CD4-positive, alpha-beta memory T cell (primary cell): ENCODE measurements at places on chromosomes 7 and 10. TPM values are rescaled to one million over a fixed set of nuclear protein-coding genes. Genes with fewer than 3 reads are reported as not detected.

RELN gene
- not detected for total RNA-seq

SPDYE2B gene
- total RNA-seq = not detected

OPALIN gene
- not detected for total RNA-seq

NEUROG3 gene
- total RNA-seq = not detected

GRM3 gene
- total RNA-seq = not detected

OGDHL gene
- total RNA-seq = not detected

SLC18A3 gene
- not detected for total RNA-seq

ATOH7 gene
- total RNA-seq = not detected

TDRD1 gene
- 0.41 TPM for total RNA-seq

PKD1L1 gene
- total RNA-seq = 0.73 TPM

GRCh38 chr7:41039386-41039953, 663.4 kb downstream of the INHBA start:
- no peak for DNase-seq

DNA sequence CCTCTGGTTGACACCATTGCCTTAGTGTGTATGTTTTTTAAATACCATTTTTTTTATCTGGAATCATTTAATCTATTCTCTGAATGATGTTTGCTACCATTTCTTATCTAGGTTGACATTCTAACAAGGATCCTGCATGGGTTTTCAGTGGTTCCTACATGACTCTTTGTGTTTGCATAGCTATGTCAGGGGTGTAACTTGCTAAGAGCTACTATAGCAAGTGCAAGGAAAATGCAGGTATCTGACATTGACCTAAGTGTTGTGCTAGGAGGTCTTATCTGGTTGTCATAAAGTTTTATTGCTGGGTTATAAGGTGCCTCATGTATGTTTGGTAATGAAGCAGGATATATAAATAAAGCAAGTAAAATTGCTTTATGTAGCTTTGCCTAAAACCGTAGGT, 183.2 kb downstream of the PLXDC2 start:
- no peak for DNase-seq

- no peak for DNase-seq
Observed at GRCh38 chr7:50806143-50806542, 23.4 kb upstream of the GRB10 start.

DNA sequence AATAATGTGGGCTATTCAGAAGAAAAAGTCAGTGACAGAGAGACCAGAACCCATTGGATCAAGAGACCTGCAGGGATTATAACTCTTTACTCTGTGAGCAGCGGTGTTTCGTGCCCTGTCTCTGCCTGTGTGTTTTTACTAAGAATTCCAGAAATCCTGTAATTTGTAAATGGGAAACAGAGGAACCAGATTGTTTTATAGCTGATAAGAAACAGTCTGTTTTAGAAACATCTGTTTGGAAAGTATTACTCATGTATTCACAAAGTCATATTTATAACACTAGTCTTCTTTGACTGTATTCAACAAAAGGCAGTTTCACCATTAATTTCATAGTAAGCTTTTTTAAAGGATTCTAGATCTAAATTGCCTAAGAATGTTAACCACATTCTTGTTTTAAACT, 30.0 kb upstream of the VDAC2 start:
- no peak for DNase-seq

GRCh38 chr7:110442381-110442837, 648.5 kb upstream of the LRRN3 start:
- no peak for DNase-seq

DNA sequence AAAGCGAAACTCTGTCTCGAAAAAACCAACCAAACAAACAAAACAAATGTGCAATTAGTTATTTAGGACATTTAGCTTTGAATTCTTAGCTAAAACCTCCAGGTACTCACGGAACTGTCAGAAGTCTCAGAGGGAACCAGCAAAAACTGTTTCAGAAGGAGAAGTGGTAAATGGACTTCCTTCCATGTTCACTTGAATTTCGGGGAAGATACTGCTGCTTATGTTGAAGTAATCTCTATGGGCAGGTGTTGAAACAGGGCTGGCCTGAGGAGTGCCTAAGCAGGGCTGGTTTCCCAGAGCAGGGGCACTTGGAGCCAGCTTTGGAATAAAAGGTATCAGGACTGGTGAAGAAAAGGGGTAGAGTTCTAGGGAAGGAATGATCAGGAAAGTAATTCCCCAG, 2.4 kb upstream of the EXOC6 start:
- DNase-seq = no peak

GRCh38 chr10:80569131-80569895, 31.6 kb downstream of the SH2D4B start:
- DNase-seq = no peak

DNA sequence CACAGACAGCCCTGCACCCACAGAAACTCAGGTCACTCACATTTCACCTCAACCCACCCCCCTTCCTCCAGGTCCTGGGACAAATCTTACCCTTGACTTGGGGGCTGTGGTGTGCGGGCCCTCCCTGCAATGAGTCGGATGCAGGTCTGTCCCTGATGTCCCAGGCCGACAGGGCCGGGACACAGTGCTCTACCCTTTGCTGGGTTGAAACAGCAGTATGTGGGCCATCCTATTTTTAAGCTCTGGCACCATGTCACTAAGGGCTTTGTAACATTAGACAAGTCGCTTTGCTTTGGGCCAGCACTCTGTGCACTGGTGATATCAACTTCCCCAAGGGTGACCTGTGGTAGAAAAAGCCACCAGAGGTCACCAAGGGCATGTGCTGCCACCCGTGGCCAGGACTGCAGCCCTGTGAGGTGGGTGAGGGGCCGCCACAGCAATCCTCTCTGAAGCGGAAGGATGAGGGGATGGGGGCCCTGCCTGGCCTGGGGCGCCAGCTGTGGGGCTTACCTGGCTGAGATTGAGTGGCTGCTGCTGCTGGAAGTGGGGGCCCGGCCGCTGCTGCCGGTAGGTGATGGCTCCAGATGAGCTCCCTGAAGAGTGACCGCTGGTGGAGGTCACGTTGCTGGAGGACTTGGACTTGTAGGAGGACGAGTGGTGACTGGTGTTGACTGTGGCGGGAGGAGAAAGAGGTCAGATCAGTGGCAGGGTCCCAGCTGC, 51.3 kb downstream of the CLEC2L start:
- DNase-seq = no peak

- no peak for DNase-seq
Observed at GRCh38 chr10:30986053-30986555, 45.6 kb downstream of the ZNF438 start.

DNA sequence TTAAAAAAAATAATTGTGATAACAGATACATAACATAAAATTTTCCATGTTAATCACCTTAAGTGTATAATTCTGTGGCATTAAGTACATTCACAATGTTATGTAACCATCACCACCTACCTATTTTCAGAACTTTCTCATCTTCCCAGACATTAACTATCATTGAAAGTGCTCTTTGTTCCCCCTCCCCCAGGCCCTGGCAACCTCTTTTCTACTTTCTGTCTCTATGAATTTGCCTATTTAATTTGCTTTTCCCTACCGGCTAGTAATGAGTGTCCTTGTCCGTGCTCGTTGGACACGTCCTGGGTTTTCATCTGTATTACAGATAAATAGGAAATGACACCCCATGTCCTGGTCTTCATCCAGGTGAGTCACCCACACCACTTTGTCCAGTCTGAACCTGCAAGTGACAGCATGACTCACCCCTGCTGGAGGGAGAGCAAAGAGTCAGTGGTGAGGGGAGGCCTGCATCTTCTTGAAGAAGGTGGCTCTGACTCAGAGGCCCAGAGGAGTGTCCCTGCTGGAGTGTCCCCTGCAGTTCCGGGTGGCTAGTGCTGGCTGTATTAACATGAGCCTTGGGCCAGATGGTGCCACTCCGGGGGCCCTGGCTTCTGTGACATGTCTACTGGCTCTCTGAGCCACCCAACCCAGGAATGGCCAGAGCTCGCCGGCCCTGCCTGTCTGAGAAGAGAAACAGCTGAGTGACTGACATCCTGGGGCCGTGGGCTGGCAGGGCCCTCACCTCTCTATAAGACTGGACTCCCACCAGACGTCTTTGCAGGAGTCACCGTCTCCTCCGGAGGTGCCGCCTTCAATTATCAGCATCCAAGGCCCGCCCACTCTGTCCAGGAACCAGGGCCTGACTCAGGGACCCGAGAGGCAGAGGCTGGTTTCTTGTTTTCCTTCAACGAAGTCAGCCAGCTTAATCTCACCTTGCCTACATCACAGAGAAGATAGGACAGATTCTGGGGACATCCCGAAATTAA, 503.2 kb upstream of the MKI67 start:
- no peak for DNase-seq

DNA sequence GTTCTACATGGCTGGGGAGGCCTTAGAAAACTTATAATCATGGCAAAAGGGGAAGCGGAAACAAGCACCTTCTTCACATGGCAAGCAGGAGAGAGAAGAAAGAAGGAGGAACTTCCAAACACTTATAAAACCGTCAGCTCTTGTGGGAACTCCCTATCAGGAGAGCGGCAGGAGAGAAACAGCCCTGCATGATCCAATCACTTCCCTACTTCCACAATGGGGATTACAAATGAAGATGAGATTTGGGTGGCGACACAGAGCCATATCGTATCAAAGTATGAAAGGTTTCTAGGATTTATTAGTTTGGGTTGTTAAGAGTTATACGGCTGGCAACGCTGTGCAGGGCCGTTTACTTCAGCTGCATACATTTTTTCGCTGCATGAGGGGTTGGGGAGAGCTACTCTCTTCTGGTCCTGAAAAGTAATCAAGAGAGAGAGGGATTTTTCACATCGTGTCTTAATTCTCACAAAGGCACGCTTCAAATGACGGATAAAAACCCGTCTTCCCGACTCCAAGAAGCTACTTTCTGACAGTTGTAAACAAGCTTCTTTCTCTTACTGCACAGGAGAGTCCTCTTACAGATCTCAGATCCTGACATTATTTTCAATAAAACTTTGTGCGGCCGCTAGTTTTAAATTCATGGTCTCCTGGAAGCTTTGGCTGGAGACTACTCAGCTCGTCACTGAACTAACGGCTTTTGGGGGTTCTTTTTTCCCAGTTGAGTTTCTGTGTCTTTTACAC, 751 bp upstream of the GTPBP10 start:
- DNase-seq = peak; percentile 40

GRCh38 chr10:2921956-2922680, 145.2 kb upstream of the PFKP start:
- no peak for DNase-seq

GRCh38 chr7:20417675-20418382, 87.1 kb downstream of the ITGB8 start:
- DNase-seq = no peak

- no peak for DNase-seq
Observed at GRCh38 chr7:106031300-106032035, 68.4 kb downstream of the CDHR3 start.

DNA sequence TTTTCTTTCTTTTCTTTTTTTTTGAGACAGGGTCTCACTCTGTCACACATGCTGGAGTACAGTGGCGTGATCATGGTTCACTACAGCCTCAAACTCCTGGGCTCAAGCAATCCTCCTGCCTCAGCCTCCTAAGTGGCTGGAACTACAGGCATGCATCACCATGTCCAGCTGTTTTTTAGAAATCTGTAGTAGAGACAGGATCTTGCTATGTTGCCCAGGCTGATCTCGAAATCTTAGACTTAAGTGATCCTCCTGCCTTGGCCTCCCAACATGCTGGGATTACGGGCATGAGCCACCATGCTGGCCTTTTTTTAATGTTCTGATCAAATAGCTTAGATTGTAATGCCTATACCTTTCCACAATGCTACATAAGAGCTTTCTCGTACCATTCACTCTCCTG, 107.0 kb upstream of the KCTD7 start:
- no peak for DNase-seq

DNA sequence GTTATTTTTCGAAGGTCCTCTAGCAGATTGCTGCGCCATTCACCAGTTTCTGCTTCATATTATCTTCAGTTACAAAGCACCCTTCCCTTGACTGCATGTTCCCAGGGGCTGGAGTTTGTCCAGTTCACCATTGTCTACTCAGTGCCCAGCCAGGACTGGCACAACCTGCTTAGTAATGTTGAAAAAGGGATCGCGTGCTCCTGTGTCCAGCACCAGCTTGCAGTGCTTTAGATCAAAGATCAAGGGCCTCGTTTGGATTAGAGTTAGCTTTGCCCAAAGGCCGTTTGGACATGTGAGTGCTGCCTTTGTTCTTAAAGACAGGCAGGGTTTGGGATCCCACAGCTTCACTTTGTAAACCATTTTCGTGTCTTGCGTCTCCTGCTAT, 867 bp downstream of the ATP6V0E2 start:
- no peak for DNase-seq

GRCh38 chr10:110221721-110222261, 14.4 kb downstream of the MXI1 start:
- DNase-seq = peak; percentile 76

GRCh38 chr10:75347186-75347585, 54.4 kb downstream of the ZNF503 start:
- DNase-seq = no peak

GRCh38 chr10:118922226-118922625, 107.3 kb upstream of the NANOS1 start:
- DNase-seq = no peak

- DNase-seq = no peak
Observed at GRCh38 chr10:91566115-91566514, 66.8 kb downstream of the PPP1R3C start.
